ENCODE measurements at places on chromosomes 3 and 15. TPM values are rescaled to one million over a fixed set of nuclear protein-coding genes. Genes with fewer than 3 reads are reported as not detected.

Gene ADAMTS17
- polyA plus RNA-seq: 2.5 TPM

Gene CPA3
- 0.20 TPM for polyA plus RNA-seq

Gene CFAP100
- 3.3 TPM for polyA plus RNA-seq

Gene ETV5
- polyA plus RNA-seq: 30.7 TPM

Gene LRRIQ4
- polyA plus RNA-seq: 0.14 TPM

Gene ZNF385D
- polyA plus RNA-seq: 17.4 TPM

Gene CELSR3
- polyA plus RNA-seq: 1.3 TPM

Gene PAQR5
- 27.0 TPM for polyA plus RNA-seq

Gene CCDC39
- 4.6 TPM for polyA plus RNA-seq
